ENCODE measurements at places on chromosomes 7 and 10. TPM values are rescaled to one million over a fixed set of nuclear protein-coding genes. Genes with fewer than 3 reads are reported as not detected.

SLC39A12 gene
- not detected for total RNA-seq

KIF11 gene
- 42.6 TPM for total RNA-seq

ING3 gene
- 19.4 TPM for total RNA-seq

OPALIN gene
- total RNA-seq = not detected

LRIT2 gene
- total RNA-seq = not detected

CALHM3 gene
- total RNA-seq = not detected

RPEL1 gene
- total RNA-seq = not detected

SDHAF3 gene
- 7.1 TPM for total RNA-seq

ABCC2 gene
- total RNA-seq = 1.7 TPM

ENO4 gene
- not detected for total RNA-seq

ANKRD30A gene
- not detected for total RNA-seq

SPDYE1 gene
- not detected for total RNA-seq

OR2A5 gene
- not detected for total RNA-seq

SFTPA1 gene
- total RNA-seq = not detected

ADCY1 gene
- 1.6 TPM for total RNA-seq

EN2 gene
- total RNA-seq = not detected

TMEM196 gene
- not detected for total RNA-seq

LAMB4 gene
- 0.20 TPM for total RNA-seq

SLC29A4 gene
- 5.2 TPM for total RNA-seq

SAP25 gene
- total RNA-seq = 2.4 TPM

SHTN1 gene
- 36.5 TPM for total RNA-seq

PRRT4 gene
- not detected for total RNA-seq

CLCN1 gene
- not detected for total RNA-seq

NKX2-3 gene
- not detected for total RNA-seq

CPED1 gene
- 0.22 TPM for total RNA-seq

SORBS1 gene
- 3.2 TPM for total RNA-seq

LIPF gene
- not detected for total RNA-seq

UCMA gene
- not detected for total RNA-seq

KCP gene
- total RNA-seq = not detected

CTBP2 gene
- total RNA-seq = 128 TPM

LCOR gene
- total RNA-seq = 32.9 TPM

MUC3A gene
- not detected for total RNA-seq

MASTL gene
- 17.8 TPM for total RNA-seq

CCL26 gene
- not detected for total RNA-seq

UPK3B gene
- total RNA-seq = 0.97 TPM

RABGEF1 gene
- 14.4 TPM for total RNA-seq

CALD1 gene
- total RNA-seq = 313 TPM

GBX1 gene
- not detected for total RNA-seq

BTBD16 gene
- total RNA-seq = 0.78 TPM

CDC14C gene
- not detected for total RNA-seq

TRPV5 gene
- not detected for total RNA-seq

GRM3 gene
- not detected for total RNA-seq

JAKMIP3 gene
- not detected for total RNA-seq

GATA3 gene
- 30.9 TPM for total RNA-seq

OR2A12 gene
- total RNA-seq = not detected

NRCAM gene
- total RNA-seq = 49.0 TPM

GTF2IRD1 gene
- 24.2 TPM for total RNA-seq

OR6B1 gene
- total RNA-seq = not detected

PPP1R3C gene
- 0.74 TPM for total RNA-seq

ZP3 gene
- total RNA-seq = 0.32 TPM

AMPH gene
- 9.2 TPM for total RNA-seq

HABP2 gene
- total RNA-seq = not detected

BMPER gene
- 0.32 TPM for total RNA-seq

CHN2 gene
- 5.0 TPM for total RNA-seq

All from endothelial cell of umbilical vein (primary cell).